ENCODE measurements at places on chromosomes 7 and 10.

DNA sequence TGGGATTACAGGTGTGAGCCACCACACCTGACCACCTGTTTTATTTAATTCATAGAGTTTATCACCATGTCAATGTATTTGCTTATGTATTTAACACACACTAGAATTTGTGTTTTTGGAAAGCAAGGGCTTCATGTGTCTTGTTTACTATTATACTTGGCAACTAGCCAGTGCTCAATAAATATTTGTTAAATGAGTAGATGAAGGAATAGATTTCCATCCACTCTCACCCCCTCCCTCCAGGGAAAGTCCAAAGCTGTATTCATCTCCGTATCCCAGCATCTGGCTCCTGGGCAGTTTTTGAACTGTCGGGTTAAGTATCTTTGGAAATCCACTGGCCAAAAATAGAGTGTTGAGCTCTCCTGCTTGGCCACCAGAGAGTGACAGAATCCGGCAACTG lies 4.6 kb upstream of the RADIL start:
- no peak for DNase-seq

DNA sequence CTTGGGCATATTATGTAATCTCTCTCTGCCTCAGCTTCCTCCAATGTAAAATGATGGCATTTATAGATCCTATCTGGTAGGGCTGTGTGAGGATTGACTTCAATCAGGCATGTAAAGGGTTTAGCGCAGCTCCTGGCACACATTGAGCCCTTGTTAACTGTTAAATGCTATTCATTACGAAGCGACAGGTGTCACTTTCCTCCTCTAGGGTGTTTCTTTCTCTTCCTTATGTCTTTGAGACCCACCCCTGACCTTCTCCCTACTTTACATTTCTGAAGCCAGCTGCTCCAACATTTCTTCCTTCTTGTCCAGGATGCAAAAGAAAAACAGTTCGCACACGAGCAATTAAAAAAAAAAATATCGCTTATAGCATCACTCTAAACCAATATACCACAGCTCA lies 5.7 kb upstream of the R3HCC1L start:
- DNase-seq, result no peak

GRCh38 chr10:49318755-49319154 lies 19.8 kb downstream of the C10orf71 start:
- no peak for DNase-seq

- no peak for DNase-seq
Observed at GRCh38 chr10:34094146-34094696, 720.9 kb downstream of the PARD3 start.

- DNase-seq, result no peak
Observed at GRCh38 chr7:136496551-136496950, 371.9 kb upstream of the CHRM2 start.

DNA sequence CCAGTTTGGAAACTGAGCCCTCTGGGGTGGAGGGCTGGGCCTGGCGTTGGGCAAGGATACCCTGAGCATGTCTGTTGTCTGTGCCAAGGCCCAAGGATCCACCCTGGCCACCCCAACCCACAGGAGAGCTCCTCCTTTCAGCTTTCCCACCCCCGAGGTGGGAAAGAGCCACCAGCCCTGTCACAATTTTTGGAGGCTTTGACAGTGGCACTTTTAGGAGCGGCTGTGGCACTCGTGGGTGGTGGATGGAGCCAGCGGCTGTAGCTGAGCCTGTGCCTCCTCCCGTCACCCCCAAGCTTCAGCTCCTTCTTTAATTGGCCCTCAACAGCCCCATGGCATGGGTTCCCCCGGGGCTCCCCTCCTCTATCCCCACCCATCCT lies 18.2 kb upstream of the ZNF862 start:
- no peak for DNase-seq

DNA sequence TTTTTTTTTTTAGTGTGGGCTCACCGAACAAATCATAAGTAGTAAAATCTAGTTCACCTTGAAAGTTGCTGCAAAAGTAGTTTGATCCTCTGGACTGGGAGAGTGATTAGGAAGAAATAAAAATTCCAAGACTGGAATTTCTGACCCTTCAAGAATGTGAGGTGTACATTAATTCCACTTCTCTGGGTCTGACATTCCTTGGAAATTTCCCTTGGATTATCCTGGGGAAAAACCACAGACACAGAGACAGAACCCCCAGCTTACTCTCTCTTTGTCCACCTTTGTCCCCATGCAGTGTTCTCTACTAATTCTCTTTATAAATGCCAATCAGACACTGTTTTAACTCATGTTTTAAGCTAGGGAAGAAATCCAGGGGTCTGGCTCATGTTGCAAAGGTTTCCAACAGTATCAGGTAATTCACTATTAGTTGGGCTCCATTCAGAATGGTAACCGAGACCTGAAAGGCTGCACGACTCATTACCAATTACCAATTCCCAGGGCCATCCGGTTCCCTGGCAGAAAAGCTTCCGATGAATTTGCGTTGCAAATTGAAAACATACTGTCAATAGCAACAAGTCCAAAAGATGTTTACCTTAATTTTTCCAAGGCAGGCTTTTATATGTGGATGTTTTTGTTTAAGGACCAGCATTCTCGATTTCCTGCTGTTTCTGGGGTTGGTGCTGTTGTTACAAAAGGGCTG lies 86.3 kb downstream of the BAMBI start:
- DNase-seq, result no peak

- DNase-seq, result no peak
Observed at GRCh38 chr10:88901206-88901983, 21.4 kb downstream of the STAMBPL1 start.

DNA sequence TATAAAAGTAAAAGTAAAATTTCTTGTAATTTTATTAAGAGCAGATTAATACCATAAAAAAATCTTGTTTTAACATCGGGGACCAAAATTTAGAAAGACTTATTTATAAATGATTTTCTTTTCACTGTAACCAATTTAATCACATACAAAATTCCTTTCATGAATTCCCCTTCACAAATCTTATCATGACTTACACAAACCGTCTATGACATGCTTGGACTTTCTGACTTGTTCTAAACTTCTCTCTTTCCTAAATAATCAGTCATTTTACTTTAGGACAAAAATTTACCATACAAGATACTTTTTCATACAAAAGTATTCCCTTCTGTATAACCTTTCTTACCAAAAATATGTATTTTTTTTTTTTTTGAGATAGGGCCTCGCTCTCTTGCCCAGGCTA lies 9.3 kb downstream of the CROT start:
- DNase-seq, result no peak

DNA sequence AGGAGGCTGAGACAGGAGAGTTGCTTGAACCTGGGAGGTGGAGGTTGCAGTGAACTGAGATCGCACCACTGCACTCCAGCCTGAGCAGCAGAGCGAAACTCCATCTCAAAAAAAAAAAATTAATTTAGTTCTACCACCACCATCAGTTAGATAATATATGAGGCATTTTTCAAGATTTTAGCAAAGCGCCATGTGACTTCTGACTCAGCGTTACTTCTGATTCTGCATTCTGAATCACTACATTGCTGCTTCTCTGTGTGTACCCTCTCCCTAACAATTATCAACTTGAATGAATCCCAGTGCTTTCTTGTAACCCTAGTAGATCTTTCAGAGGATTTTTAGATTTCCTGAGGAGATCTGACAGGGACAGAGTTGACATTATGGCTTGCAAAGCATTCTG lies 176.8 kb upstream of the SORCS1 start:
- DNase-seq, result no peak

- no peak for DNase-seq
Observed at GRCh38 chr7:54824655-54825054, 65.6 kb upstream of the SEC61G start.

- no peak for DNase-seq
Observed at GRCh38 chr7:95534796-95535195, 49.1 kb downstream of the ASB4 start.

GRCh38 chr7:149824301-149824741 lies 13.9 kb upstream of the ZNF862 start:
- peak; percentile 42 for DNase-seq

DNA sequence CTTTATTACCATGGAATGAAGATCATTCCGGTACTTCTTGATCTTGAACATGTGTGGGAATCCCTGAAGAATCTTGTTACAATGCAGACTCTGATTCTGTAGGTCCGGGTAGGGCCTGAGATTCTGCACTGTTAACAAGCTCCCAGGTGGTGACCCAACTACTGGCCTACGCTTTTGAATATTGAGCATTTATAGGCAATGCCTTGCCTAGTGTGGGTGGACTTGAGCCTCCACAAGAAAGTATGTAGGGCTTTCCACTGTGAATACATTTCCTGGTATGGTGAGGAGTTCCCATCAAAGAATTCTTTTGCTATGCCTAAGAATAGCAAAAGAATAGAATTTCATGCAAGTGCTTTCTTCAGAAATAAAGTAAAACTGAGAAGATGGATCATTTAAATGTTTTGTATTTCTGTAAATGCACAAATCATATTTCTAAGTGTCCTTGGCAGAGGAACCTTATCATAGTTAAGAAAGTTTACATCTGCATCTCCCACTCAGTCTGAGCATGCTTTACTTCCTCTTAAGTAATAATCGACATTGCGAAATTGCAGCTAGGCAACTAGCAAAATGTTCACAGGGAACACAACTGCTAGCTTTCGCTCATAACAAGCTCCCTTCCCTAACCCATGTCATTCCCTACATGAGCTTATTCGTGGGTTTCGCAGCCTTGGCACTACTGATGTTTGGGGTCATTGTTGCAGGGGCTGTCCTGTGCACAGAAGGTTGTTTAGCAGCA lies 71.4 kb downstream of the AHR start:
- DNase-seq, result no peak

- no peak for DNase-seq
Observed at GRCh38 chr7:148335790-148336189, 254.8 kb upstream of the C7orf33 start.

DNA sequence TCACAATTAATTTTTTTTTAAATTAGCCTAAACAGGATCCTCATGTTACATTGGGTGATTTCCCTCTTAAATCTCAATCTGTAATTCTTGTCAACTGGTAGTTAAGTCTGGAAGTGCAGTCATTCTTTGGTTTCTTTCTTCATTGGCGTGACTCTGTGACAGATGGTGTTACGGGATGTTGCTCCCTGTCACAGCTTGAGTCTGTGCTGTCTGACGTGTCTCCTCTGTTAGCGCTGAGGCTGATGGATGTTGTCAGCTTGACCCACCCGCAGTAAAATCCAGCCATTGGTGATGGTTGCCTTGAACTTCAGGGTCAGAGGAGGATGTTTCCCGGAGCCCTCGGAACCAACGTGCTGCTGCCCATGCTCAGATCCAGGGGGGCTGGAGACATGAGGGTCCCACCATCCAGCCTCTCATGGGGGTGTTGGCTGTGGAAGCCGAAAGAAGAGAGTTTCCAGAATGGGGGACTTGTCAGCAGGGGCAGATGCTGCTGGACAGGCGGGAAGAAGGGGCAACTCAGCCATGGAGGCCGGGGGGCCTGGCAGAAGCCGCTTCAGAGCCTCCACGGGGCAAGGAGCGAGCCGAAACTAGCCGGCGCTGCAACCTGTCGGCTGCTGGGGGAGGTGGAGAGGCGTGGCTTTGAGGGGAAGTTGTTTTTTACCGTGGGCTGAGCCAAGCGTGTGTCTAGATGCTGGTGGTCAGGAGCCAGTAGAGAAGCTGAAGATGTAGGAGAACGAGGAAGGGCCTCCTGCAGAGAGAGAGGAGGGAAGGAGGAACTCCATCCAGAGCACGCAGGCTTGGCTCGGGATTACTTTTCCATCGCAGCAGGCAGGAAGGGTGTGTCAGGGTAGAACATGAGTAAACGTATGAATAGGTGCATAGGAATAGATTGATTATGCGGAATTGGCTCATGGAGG lies 3.5 kb downstream of the SUN1 start:
- peak; percentile 23 for DNase-seq
